ENCODE measurements at places on chromosomes 4 and X. TPM values are rescaled to one million over a fixed set of nuclear protein-coding genes. Genes with fewer than 3 reads are reported as not detected.

Gene RHOXF2B
- polyA plus RNA-seq, result not detected

Gene AKAP4
- polyA plus RNA-seq, result not detected

Gene CT45A5
- polyA plus RNA-seq, result not detected

Gene BCORL1
- polyA plus RNA-seq, result 2.3 TPM

Gene FGG
- not detected for polyA plus RNA-seq

Gene RTL5
- polyA plus RNA-seq, result 0.31 TPM

Gene GAGE2A
- not detected for polyA plus RNA-seq

Gene FRMD7
- polyA plus RNA-seq, result not detected

Gene PCDH19
- polyA plus RNA-seq, result 0.87 TPM

Gene PLA2G12A
- polyA plus RNA-seq, result 70.7 TPM

Gene ZNF182
- polyA plus RNA-seq, result 4.1 TPM

Gene PPA2
- polyA plus RNA-seq, result 73.1 TPM

Gene HSFX1
- not detected for polyA plus RNA-seq

Gene UGT2B7
- polyA plus RNA-seq, result not detected

Gene TBC1D8B
- 4.0 TPM for polyA plus RNA-seq

Gene DSPP
- polyA plus RNA-seq, result 0.08 TPM

Gene ADD1
- 119 TPM for polyA plus RNA-seq

Gene EGFL6
- 1.4 TPM for polyA plus RNA-seq

Gene SLC9A7
- 2.5 TPM for polyA plus RNA-seq

Gene ENPEP
- polyA plus RNA-seq, result 0.79 TPM

Gene PDLIM3
- polyA plus RNA-seq, result 8.5 TPM

Gene SH2D1A
- polyA plus RNA-seq, result not detected

Gene MAMLD1
- 0.13 TPM for polyA plus RNA-seq

Gene SSX2
- polyA plus RNA-seq, result 0.29 TPM

Gene GYPA
- polyA plus RNA-seq, result not detected

Gene SPANXC
- polyA plus RNA-seq, result not detected

Gene APOO
- 72.4 TPM for polyA plus RNA-seq

Gene TLR6
- polyA plus RNA-seq, result not detected

Gene EMCN
- not detected for polyA plus RNA-seq

Gene ASB9
- not detected for polyA plus RNA-seq

Gene REELD1
- not detected for polyA plus RNA-seq

Gene DNAAF6
- polyA plus RNA-seq, result not detected

Gene PTPN13
- polyA plus RNA-seq, result 12.6 TPM

Gene PLP1
- 36.9 TPM for polyA plus RNA-seq

Gene HCFC1
- polyA plus RNA-seq, result 33.0 TPM

Gene VCX3A
- 0.40 TPM for polyA plus RNA-seq

Gene RPA4
- polyA plus RNA-seq, result 1.0 TPM

Gene SLC34A2
- polyA plus RNA-seq, result 0.73 TPM

Gene ERVMER34-1
- polyA plus RNA-seq, result 14.5 TPM

Gene NPY1R
- 3.8 TPM for polyA plus RNA-seq

Gene MAGEA9B
- not detected for polyA plus RNA-seq

Gene CLGN
- 3.8 TPM for polyA plus RNA-seq

Gene PRKG2
- 1.9 TPM for polyA plus RNA-seq

Gene RWDD4
- polyA plus RNA-seq, result 29.8 TPM

Gene ATXN3L
- not detected for polyA plus RNA-seq

Gene PDE6B
- polyA plus RNA-seq, result 3.4 TPM

Gene ATP2B3
- 0.09 TPM for polyA plus RNA-seq

Gene TEX13D
- not detected for polyA plus RNA-seq

Gene SLC49A3
- 1.1 TPM for polyA plus RNA-seq

Gene CHRDL1
- polyA plus RNA-seq, result 3.6 TPM

Gene CXCL1
- polyA plus RNA-seq, result 2.5 TPM

Gene ARR3
- polyA plus RNA-seq, result not detected

Gene GPR34
- polyA plus RNA-seq, result 0.17 TPM

Gene RNF128
- 1.2 TPM for polyA plus RNA-seq

Gene CYBB
- 0.06 TPM for polyA plus RNA-seq

Gene POU4F2
- not detected for polyA plus RNA-seq

Gene DBET
- polyA plus RNA-seq, result 0.08 TPM

Gene ARHGAP10
- 6.3 TPM for polyA plus RNA-seq

Gene RASL11B
- polyA plus RNA-seq, result 69.7 TPM

Gene FRMPD3
- 0.11 TPM for polyA plus RNA-seq

Measured in GM23338 (cell line).